ENCODE measurements at places on chromosomes 6 and 20.

- no peak for DNase-seq
Measured at GRCh38 chr6:12363651-12364381, 73.7 kb downstream of the EDN1 start.

DNA sequence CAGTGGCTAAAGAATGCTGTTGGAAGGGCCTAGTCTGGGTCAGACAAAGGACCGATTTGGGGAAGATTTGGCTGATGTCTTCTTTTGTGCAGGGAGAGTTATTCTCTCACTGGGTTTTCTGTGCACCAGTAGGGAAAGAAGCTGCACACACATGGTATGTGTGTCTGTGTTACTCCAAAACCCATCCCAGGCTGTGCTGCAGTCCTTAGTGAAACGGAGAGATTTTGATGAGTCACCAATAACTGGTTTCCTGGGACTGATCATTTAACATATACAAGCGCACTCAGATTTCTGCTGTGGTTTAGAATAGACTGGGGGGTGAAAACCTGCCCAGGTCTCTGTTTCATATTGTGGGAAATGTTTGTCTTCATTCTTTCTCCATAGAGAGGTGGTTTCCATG, 1049.8 kb downstream of the KIF16B start:
- DNase-seq = no peak

DNA sequence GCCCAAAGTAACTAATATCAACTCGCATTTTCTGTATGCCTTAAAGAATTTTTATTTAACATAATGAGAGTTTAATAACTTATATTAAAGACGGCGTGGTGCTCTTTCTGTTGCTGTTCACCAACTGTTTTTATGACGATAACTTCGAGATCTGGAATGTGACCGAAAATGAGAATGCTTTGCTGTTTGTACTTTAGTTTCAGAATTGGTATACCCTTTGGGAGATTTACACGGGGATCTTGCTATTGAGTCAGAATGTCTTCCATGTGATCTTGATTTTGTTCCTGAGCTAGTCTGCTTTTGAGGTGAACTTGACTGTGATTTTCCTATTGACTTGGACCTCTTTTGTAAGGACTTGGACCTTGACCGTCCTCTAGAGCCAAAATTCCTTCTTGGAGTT, 17.9 kb downstream of the PNRC1 start:
- DNase-seq = no peak

- DNase-seq = no peak
Measured at GRCh38 chr6:131400779-131401496, 172.1 kb upstream of the ARG1 start.

- no peak for DNase-seq
Measured at GRCh38 chr6:111468329-111469012, 14.5 kb downstream of the REV3L start.

DNA sequence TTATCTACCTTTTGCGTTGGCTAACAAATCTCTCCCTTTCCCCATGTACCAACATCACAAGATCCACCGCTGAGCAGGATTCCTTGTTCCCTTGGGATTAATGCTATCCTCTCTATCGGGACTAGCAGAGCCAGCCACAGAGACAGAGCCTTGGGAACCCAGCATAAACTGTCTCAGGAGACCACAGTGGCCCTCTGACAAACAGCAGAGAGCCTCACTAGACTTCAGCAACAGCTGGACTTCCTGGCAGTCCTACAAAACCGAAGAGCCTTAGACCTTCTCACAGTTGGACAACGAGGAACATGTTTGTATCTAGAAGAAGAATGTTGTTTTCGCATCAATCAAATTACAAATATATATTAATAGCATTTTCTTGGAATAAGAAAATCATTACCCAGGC, 39.6 kb upstream of the POU5F1 start:
- no peak for DNase-seq

- DNase-seq = no peak
Measured at GRCh38 chr20:44405257-44405656, 49.8 kb downstream of the HNF4A start.

GRCh38 chr6:170040115-170040500, 250.8 kb downstream of the DLL1 start:
- DNase-seq = no peak

- no peak for DNase-seq
Measured at GRCh38 chr6:20582586-20583443, 48.6 kb downstream of the CDKAL1 start.

All from stimulated activated CD8-positive, alpha-beta memory T cell treated with anti-CD3 and anti-CD28 coated beads, Interleukin-7, amount 100 ng/mL, for 4 hours (primary cell).